ENCODE measurements at places on chromosomes 7 and 10. TPM values are rescaled to one million over a fixed set of nuclear protein-coding genes. Genes with fewer than 3 reads are reported as not detected.

GRCh38 chr10:77603534-77603927 is 34.1 kb downstream of the KCNMA1 start:
- no peaks in the 10 kb centered on the region for H3K36me3 ChIP-seq
- no peak for DNase-seq
- peaks cover 2% of the 10 kb centered on the region for H3K4me1 ChIP-seq
- no peaks in the 10 kb centered on the region for H3K27me3 ChIP-seq
- H3K27ac ChIP-seq: no peak overlapping the region

DNA sequence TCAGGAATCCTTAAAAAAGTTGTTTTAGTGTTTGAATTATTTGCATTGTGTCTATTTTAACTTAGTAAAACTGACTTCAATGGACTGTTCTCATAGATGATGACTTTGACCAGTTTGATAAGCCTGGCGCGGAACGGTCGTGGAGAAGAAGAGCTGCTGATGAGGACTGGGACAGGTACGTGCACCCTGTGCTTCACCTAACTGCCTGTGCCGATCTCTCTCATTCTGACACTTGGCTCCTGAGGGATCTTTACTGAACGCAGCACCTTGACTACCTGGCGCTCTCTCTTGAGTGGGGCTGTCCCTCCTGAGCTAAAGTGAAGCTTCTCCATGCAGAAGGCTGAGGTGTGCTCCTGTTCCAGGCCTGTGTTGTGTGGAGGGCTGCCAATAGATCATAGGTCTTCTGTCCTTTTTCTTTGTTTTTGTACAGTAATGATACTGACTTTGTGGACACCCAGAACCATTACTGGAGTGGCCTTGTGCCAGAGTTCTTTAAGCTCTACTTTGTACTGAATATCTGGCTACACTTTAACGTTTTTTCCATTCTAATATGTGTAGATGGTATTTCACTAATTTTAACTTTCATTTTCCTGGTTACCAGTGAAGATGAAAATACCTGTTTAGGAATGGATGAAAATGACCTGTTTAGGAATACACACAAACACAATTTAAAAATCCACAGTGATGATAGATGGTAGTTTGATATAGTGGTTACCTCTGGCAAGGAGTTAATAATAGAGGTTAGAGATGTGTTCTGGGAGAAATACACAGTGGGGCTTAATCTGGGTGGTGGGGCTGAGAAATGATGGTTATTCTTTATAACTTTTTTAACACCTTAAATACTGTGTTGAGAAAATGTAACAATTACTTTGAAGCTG is 20.9 kb downstream of the RBM33 start:
- DNase-seq: no peak
- H3K4me3 ChIP-seq: no peak overlapping the region
- H3K27me3 ChIP-seq: no peaks in the 10 kb centered on the region
- no peak overlapping the region for H3K27ac ChIP-seq
- H3K36me3 ChIP-seq: peaks cover 29% of the 10 kb centered on the region

- no peaks in the 10 kb centered on the region for H3K4me1 ChIP-seq
- H3K27me3 ChIP-seq: peaks cover 28% of the 10 kb centered on the region
- no peaks in the 10 kb centered on the region for H3K36me3 ChIP-seq
- H3K27ac ChIP-seq: no peak overlapping the region
- no peak for DNase-seq
Measured at GRCh38 chr10:131700506-131700905, 200.3 kb upstream of the PPP2R2D start.

GRCh38 chr7:130150587-130150986 is 54.6 kb downstream of the TMEM209 start:
- no peaks in the 10 kb centered on the region for H3K27me3 ChIP-seq
- H3K36me3 ChIP-seq: no peaks in the 10 kb centered on the region
- peaks cover 14% of the 10 kb centered on the region for H3K4me1 ChIP-seq
- no peak overlapping the region for H3K4me3 ChIP-seq
- H3K27ac ChIP-seq: no peak overlapping the region

DNA sequence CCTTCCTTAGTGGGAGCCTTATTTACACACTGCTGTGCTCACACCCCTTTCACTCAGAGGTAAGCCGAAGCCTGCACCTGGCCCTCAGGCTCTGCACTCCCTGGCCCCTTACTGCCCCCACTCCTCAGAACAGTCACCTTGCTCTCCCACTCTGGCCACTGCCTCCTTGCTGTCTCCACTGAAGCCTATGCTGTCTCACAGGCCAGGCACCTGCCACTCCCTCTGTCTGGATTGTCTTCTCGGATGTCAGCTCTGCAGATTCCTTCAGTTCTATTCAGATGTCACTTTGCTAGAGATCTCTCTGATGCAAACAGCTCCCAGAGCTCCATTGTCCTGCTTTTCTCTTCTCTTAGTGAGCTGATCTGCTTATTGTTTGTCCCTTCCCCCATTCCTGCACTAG is 390.7 kb downstream of the DPP6 start:
- no peaks in the 10 kb centered on the region for H3K27me3 ChIP-seq
- no peak for DNase-seq
- no peaks in the 10 kb centered on the region for H3K36me3 ChIP-seq
- H3K4me3 ChIP-seq: no peak overlapping the region
- no peak overlapping the region for H3K27ac ChIP-seq

GRCh38 chr7:101891936-101892640 is 74.7 kb downstream of the CUX1 start:
- no peak overlapping the region for H3K27ac ChIP-seq
- no peak overlapping the region for H3K4me3 ChIP-seq
- H3K36me3 ChIP-seq: no peaks in the 10 kb centered on the region
- no peaks in the 10 kb centered on the region for H3K4me1 ChIP-seq
- H3K27me3 ChIP-seq: no peaks in the 10 kb centered on the region

- no peak for DNase-seq
- H3K4me1 ChIP-seq: peaks cover 8% of the 10 kb centered on the region
- no peaks in the 10 kb centered on the region for H3K27me3 ChIP-seq
- no peak overlapping the region for H3K4me3 ChIP-seq
Measured at GRCh38 chr7:127759945-127760421, 108.0 kb downstream of the SND1 start.

- H3K4me1 ChIP-seq: no peaks in the 10 kb centered on the region
- no peak for DNase-seq
- no peaks in the 10 kb centered on the region for H3K27me3 ChIP-seq
Measured at GRCh38 chr10:8105932-8106331, 51.4 kb downstream of the GATA3 start.

DNA sequence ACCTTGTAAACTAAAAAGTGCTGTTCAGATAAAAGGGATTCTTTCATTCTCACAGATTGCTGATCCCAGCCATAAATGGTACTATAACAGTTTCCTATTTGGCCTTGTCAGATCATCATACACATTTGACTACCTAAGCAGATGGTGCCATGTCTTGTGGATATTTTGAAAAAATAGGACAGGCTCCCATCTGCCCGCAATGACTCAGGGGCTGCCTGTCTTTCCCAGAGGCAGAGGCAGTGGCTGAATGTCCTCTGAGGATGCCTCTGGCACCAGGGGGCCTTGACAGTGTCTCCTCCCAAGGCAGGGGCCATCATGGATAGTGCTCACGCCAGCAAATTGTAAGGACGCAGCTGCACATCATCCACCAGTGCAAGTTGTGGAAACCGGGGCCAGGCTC is 323.0 kb upstream of the PODXL start:
- no peak for DNase-seq
- no peak overlapping the region for H3K4me3 ChIP-seq
- no peak overlapping the region for H3K27ac ChIP-seq
- H3K27me3 ChIP-seq: no peaks in the 10 kb centered on the region
- H3K36me3 ChIP-seq: no peaks in the 10 kb centered on the region
- H3K4me1 ChIP-seq: no peaks in the 10 kb centered on the region

DNA sequence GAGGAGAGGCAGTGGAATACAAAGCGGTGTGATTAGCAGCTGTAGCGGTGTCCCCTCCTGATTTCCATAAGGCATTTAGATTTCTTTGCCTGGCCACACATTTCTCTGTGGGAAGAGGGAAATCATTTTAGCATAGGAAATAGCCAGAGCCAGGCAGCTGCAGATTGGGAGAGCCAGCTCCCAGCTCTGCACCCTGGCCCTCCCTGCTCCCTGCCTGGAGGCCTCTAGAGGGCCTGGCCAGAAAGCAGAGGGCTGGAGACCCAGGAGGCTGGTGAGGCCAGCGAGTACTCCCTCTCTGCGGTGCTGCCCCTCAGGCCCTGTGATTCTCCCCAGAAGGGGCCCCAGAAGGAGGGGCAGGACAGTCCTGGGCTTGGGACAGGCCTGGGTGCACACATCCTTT is 85.7 kb downstream of the C10orf105 start:
- H3K36me3 ChIP-seq: no peaks in the 10 kb centered on the region
- no peaks in the 10 kb centered on the region for H3K4me1 ChIP-seq
- no peak for DNase-seq
- H3K27ac ChIP-seq: no peak overlapping the region

GRCh38 chr10:77333610-77334340 is 303.8 kb downstream of the KCNMA1 start:
- H3K36me3 ChIP-seq: no peaks in the 10 kb centered on the region
- no peak overlapping the region for H3K27ac ChIP-seq

DNA sequence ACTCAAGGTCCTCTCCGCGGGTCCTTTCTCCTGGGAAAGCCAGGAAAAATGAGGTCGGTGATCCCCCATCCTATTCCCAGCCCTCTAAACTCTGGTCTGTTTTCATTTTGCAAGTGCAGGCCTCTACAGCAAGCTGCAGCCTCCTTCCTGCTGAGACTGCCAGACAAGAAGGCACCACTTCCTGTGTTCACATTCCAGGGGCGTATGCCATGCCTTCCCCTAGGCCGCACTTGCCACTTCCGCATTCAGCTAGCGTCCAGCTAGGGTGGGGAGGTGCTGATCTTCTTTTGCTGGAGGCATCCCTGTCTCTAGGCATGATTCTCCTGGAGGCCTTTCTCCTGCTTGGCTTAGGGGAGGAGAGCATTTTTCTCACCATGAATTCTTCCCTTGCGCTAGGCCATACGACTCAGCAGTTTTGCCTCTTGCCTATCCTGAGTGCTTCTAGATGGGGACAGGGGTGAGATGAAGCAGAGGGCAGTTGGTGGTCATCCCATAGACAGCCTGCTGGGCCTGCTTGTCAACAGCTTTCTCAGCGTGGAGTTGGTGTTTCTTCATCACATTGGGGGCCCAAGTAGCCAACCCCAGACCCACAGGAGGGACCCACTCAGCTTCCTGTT is 328.9 kb downstream of the RPS24 start:
- H3K27me3 ChIP-seq: no peaks in the 10 kb centered on the region
- H3K4me3 ChIP-seq: no peak overlapping the region
- no peaks in the 10 kb centered on the region for H3K36me3 ChIP-seq

DNA sequence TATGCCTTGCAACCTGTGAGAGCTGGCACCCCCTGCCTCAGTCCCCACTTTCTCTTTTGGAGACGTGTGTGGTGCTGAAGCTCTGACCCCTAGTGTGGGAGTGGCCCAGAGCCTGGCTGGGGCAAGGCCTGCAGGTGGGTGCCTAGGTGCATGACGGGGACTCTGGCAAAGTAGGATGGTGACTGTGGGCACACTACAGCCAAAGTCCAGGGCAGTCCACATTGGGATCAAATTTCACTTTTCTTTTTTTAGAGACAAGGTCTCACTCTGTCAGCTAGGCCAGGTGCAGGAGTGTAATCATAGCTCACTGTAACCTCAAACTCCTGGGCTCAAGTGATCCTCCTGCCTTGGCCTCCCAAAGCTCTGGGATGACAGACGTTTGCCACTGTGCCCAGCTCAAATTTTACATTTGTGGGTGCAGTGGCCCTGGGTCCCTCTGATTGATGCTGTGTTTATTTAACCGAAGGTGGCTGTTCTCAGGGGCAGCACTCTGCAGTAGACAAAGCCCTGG is 52.3 kb downstream of the NEURL1 start:
- H3K4me1 ChIP-seq: no peaks in the 10 kb centered on the region
- H3K27ac ChIP-seq: no peak overlapping the region
- DNase-seq: no peak
- no peak overlapping the region for H3K4me3 ChIP-seq
- H3K27me3 ChIP-seq: peaks cover 25% of the 10 kb centered on the region

DNA sequence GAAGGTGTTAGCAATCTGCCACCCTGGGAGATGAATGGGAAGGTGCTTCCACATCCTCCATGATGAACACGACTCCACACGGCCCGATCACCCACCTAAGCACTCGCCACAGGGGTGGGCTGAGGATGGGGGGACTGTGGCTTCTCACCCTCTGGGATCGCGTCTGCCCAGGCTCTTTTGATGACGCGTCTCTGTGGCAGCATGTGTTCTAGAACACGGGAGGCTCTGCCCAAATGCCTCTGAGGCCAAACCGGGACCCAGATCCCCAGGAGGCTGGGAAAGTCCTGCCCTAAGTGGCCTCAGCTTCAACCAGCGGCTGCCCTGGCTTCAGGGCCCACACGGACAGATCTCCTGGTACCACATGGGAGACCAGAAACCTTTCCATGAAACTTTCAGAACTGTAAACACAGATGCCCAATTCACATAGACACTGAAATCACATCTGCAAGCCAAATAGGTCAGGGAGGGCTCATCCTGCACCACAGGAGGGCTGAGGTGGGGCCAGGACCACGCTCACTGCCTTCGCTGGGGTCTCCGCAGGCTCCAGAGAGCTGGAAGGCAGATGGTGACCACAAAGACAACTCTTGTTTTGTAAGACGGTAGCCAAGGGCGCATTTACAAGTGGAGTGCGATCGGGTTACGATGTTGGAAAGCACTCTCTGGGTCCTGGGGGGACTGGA is 200.6 kb downstream of the PTPRN2 start:
- DNase-seq: no peak
- no peaks in the 10 kb centered on the region for H3K36me3 ChIP-seq
- H3K4me3 ChIP-seq: no peak overlapping the region
- H3K4me1 ChIP-seq: no peaks in the 10 kb centered on the region
- no peaks in the 10 kb centered on the region for H3K27me3 ChIP-seq
- no peak overlapping the region for H3K27ac ChIP-seq

GRCh38 chr7:106462914-106463482 is 178.2 kb upstream of the NAMPT start:
- H3K27ac ChIP-seq: no peak overlapping the region
- no peaks in the 10 kb centered on the region for H3K27me3 ChIP-seq
- DNase-seq: no peak
- no peaks in the 10 kb centered on the region for H3K36me3 ChIP-seq
- H3K4me3 ChIP-seq: no peak overlapping the region

DNA sequence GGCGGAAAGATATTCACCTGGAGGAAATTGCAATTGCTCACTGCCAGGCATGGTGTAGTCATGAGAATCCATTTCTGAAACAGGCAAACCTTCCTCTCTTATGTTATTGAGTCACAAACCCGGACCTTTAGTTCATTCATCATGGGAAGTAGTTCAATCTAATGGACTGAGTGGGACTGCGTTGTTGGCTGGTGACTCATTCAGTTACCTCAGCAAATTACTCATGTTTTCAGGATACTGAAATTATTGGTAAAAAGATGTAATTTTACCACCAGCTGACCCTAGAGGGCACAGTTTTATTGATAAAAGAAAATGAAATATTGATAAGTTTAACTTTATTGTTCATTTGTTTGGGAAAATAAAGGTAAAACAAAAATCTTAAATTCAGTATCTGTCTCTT is 1194.4 kb upstream of the SORCS1 start:
- H3K27ac ChIP-seq: no peak overlapping the region
- no peak overlapping the region for H3K4me3 ChIP-seq
- no peak for DNase-seq
- H3K36me3 ChIP-seq: no peaks in the 10 kb centered on the region

The DNMBP gene
- total RNA-seq: 5.8 TPM

The GPR37 gene
- not detected for total RNA-seq

The TBX20 gene
- total RNA-seq: 0.70 TPM

The PPP1R17 gene
- not detected for total RNA-seq

The TSPAN12 gene
- 0.33 TPM for total RNA-seq

The VENTX gene
- total RNA-seq: 0.12 TPM

The ZSCAN21 gene
- total RNA-seq: 4.5 TPM

The CALCR gene
- not detected for total RNA-seq

Measured in T-cell (primary cell).